ENCODE measurements at places on chromosomes 5 and 9.

- DNase-seq, result no peak
Observed at GRCh38 chr9:92696619-92697018, 26.7 kb upstream of the IPPK start.

GRCh38 chr5:38615981-38616451 is 59.6 kb upstream of the LIFR start:
- DNase-seq, result no peak

- DNase-seq, result no peak
Observed at GRCh38 chr9:68966496-68966944, 47.4 kb downstream of the PRKACG start.

- DNase-seq, result no peak
Observed at GRCh38 chr9:129163753-129164152, 14.3 kb downstream of the IER5L start.

DNA sequence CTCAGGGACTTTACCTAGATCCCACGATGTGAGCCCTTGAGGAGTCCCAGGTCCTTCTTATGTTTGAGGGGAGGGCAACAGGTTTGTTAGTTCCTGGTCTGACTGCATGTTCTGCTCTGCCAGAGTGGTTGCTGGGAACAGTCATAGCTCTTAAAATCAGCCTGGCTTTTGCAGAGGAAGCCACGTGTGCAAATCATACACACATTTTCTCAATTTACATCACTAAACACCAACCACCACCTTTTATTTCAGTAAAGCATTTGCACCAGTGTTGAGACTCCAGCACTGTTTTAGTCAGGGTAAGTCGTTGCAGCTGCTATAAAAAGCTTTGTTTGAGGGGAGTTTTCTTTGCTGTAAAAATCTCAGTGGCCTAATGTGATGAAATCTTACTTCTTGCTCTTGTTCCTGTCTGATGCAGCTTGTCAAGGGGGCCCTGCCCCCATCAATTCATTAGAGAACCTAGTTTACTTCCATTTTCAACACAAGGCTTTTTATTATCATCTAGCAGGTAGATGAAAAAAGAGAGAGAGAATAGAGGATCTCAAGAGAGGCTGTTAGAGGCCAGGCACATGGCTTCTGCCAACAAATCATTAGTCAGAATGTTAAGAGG is 70.3 kb upstream of the VCAN start:
- no peak for DNase-seq

GRCh38 chr9:38023661-38024035 is 45.4 kb downstream of the SHB start:
- no peak for DNase-seq

- DNase-seq, result no peak
Observed at GRCh38 chr5:103410172-103410571, 151.6 kb downstream of the MACIR start.

GRCh38 chr5:149221326-149221725 is 50.3 kb upstream of the AFAP1L1 start:
- DNase-seq, result no peak

DNA sequence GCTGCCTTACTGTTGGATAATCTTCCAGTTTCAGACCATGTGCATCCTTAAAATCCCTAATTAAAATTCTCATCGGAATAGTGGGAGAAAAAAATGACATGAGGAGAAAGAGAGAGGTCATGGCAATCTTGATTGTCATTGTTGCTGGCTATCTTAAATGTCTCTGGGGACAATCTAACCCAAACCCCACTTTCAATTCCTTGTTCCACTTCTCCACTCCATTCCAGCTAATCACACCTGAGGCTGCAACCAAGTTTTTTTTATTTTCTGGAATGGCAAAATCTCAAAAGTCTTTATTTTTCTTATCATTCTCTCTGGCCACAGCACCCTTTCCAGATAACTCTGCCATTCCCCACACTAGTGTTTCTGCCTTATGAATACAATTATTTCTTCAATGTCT is 171.9 kb upstream of the RASA1 start:
- no peak for DNase-seq

GRCh38 chr9:81445331-81445921 is 243.9 kb downstream of the TLE1 start:
- no peak for DNase-seq

DNA sequence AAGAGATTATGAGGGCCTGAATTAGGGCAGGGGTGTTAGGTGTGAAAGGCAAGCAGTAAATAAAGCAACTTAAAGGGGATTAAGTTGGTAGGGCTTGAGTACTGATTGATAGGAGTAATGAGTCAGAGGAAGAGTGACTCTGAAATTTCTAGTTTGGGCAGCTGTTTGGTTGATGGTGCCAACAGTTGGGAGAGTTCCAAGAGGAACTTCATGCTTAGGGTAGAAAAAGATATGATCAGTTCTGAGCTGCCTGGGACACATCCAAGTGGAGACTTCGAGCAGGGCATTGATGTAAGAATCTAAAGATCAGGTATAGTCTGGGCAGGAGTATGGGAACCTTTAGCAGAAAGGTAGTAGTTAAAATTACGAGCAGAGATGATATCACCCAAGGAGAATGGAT is 10.2 kb downstream of the MAMDC2 start:
- no peak for DNase-seq

GRCh38 chr9:87119328-87119881 is 172.1 kb upstream of the GAS1 start:
- DNase-seq, result peak; percentile 77

GRCh38 chr5:86452251-86452650 is 165.5 kb upstream of the COX7C start:
- DNase-seq, result no peak

DNA sequence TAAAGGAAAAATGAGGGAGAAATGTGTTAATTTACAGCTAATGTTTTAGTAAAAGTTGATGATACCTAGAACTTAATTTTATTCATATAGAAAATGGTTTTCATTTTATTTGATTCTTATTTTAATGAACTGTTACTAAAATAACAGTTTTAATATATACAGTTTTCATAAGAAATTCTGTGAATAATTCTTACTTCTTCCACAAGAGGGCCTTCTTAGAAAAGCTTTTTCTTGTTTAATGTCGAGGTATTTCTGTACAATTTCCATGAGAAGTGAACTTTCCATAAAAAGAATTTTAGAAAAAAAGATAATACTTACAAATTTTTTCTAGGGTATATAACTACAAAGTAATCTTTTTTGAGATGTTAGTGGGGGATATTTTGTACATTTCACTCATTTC is 73.9 kb downstream of the KLF9 start:
- DNase-seq, result no peak

DNA sequence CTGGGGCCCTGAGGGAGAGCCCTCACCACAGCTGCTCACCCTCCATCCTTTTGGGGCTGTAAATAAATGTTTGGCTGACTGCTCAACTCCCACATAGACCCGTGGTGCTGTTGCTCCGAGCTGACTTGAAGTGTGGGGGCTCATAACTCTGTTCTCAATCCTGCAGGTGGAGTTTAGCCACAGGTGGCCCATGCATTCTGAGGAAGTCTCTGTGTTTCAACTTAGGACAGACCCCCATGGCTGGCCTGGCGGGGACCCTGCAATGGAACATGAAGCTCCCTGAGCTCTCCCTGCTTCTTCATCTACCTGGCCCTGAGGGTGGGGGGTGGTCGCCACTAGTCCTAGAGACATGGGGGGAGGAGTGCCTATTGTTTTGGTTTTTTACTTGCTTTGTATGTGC is 19.7 kb downstream of the NDUFS6 start:
- DNase-seq, result no peak

DNA sequence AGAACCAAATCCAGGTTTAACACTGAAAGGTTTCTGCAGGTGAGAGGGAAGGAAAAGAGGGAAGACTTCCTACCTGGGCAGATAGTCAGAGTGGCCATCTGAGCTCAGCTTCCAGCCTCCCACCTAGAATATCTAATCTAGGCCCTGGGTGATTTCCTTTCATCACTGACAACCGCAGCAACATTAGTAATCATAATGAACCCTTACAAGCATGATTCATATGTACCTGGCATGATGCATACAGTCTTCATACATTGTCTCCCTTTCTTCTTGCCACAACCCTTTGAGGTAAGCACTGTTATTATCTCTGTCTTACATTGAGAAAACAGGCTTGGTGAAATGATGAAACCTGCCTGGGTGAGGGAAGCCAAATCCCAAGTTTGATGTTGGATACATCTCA is 13.5 kb downstream of the AFAP1L1 start:
- no peak for DNase-seq

GRCh38 chr5:111776913-111777781 is 20.2 kb upstream of the NREP start:
- DNase-seq, result no peak

- no peak for DNase-seq
Observed at GRCh38 chr9:78261403-78262001, 25.6 kb downstream of the CEP78 start.

- peak; percentile 3 for DNase-seq
Observed at GRCh38 chr5:124902097-124902821, 155.8 kb upstream of the ZNF608 start.

DNA sequence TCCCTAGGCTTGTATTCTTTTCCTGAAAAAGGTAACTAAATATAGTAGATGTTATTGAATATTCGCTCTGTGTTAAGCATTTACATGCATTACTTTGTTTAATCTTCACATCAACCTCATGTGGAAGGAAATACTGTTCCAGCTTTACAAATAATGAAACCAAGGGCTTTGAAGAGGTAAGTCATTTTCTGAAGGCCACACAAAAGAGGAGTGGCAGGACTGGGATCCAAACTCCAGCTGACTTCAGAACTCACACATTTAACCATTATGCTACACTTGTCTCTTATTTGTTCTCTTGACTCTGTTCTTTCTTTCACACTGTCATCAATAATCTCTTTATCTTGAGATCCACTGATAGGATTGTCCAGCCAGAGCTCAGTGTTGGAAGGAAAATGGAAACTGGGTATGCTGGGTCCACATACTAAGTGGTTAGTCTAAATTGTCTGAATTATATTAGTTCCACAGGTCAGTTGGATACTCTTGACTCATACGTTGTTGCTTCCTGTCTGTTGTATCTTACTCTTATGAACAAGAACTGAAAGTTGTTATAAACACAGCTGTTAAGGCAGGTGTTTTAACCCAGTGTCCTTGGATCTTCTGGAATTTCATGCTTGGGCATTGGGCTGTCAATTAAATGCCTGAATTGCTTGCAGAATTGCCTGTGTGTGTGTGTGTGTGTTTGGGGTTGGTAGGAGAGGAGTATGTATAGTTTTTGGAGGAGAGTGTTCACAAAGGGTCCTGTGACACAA is 65.6 kb downstream of the TLE4 start:
- no peak for DNase-seq

- DNase-seq, result no peak
Observed at GRCh38 chr9:89036891-89037290, 45.6 kb downstream of the S1PR3 start.

- peak; percentile 27 for DNase-seq
Observed at GRCh38 chr5:52893105-52893504, 96.0 kb upstream of the ITGA2 start.

DNA sequence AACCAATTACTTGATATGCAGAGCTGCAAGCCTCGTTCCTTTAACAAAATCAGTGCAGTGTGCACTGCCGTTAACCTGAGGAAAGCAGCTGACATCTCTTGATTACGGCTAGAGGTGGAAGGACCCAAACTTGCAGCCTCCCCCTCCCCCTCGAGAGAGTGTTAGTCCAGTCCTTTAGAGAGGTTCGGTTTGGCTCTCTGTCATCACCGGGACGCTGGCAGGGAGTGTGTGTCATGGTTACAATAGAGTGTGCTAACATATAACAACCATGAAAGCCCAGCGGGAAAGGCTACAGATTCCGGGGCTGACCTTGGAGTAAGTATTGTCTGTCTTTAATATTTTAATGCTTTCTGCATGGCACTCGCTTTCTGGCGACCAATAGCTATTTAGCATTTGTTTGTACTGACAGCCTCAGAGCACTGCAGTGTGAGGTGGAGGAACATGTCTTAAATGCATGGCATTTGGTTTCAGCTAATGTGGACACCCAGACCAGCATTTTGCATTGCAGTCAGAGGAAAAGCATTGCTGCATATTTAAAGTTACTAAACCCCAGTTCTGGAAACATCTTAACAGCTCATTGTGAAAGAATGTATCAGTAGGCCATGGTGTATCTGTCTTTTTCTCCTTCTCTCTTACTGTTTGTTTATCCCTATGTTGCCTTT is 237.5 kb downstream of the CD180 start:
- peak; percentile 63 for DNase-seq

DNA sequence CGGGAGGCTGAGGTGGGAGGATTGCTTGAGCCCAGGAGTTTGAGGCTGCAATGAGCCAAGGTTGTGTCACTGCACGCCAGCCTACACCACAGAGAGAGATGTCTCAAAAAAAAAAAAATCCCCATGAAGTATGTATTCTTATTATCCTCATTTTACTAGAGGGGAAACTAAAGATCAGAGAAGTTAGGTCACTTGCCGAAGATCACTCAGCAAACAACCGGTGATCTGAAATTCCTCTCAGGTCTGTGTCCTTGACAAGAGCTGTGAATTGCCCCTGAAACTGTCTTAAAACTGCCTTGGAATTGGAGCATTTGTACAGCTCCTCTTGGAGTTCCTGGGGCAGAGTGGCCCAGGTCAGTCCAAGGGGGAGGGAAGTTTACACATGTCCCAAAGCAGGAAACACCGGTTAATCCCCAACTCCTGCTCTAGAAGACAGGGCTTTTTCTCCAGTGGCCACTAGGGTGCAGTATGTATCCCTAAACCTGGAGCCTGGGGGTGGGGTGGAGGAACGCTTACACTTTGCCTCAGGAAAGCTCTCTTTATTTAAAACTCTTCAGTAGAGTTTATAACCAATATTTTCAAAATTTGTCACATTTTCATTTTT is 27.6 kb downstream of the AQP7 start:
- peak; percentile 78 for DNase-seq

DNA sequence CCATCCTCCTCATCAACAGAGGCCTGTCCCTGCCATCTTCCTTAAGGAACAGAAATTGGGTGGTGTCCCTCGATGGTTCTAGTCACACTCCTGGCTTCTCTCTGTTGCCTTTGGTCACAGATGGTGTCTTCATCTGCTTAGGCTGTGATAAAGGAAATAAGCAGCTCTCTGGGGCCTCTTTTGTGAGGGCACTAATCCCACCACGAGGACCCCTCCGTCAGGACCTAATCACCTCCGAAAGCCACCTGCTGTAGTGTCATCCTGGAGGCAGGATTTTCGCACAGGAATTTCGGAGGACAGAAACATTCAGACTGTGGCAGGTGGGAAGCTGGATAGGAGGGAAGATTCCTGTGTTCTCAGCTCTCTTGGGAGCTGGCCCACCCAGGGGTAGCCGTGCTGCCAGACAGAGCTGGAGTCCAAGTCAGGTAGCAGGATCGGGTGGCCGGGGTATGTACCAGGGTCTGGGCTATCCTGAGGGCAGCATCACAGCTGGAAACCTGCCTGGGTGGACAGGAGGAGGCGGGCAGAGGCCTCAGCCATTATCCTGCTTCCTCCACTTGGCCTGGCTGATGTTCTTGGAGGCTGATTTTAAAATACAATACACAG is 59.5 kb downstream of the ANKRD33B start:
- DNase-seq, result no peak

DNA sequence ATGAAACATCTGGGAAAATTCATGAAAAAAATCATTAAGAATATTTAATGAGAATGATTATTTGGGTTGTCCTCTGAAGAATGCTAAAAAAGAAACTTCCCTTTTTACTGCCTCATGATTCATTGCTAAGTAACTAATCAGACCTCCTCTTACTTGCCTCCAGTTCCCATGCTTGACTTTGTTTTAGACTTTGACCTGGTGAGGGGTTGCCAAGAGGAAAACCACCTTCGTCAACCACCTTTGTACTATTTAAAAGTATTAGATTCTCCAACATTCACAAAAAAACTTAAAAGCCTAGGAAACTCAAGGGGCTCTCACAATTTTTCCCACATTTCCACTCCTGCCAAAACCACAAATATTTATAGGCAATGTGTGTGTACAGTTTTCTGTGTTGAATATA is 115.2 kb upstream of the ST8SIA4 start:
- DNase-seq, result no peak

All from brain microvascular endothelial cell (primary cell).